ENCODE measurements at places on chromosomes 1 and 21.

DNA sequence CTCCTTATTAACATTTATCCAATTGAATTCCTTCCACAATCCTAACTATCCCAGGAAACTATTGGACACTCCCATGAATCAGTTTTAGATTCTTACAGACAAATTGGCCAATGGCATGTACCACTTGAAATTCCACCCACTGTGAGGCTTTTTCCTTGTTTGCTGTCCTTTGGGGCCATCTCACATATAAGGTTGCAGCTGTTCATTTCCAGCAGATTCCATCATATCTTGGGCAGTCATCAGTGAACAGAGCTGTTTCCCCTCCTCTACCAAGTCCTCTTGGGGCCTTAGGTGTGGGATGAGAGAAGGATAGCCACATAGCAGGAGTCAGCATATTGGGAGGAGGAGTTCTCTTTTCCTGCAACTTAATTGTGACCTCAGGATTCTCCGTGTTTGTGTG lies 109.1 kb downstream of the HHAT start:
- no peak for DNase-seq

- no peak for DNase-seq
Measured at GRCh38 chr1:242002510-242002909, 3.6 kb upstream of the MAP1LC3C start.

DNA sequence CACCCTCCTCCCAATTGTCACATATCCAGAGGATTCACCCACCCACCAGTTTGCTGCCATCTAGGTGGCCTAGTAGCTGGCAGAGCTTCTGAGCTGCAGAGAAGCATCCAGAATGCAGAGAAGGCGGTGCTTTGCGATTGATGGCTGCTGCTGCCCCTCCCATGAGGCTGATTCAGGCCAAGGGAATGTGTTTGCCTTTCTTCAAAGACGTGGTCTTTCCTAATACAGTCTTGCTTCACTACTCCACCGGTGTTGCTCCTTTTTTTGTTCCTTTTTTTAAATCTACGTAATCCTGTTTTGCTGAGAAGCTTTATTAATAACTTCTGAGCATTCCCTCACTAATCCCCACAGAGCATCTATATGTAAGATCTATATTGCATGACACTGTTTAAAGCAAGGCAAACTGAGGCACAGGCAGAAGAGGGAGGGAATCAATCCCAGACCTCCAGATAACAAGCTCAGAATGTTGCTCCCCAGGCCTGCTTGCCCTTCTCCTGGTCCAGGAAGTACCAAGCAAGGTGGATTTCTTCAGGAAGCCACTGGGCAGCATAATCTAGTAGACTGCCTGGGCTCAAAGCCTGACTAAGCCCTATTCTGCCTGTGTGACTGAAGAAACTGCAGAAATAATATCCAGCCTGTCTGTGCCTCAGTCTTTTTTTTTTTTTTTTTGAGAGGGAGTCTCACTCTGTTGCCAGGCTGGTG lies 275.5 kb upstream of the FMN2 start:
- no peak for DNase-seq

- peak; percentile 62 for DNase-seq
Measured at GRCh38 chr1:200971955-200972711, 51.4 kb downstream of the KIF21B start.

GRCh38 chr1:68142461-68142860 lies 89.9 kb downstream of the WLS start:
- DNase-seq = no peak

All from activated naive CD4-positive, alpha-beta T cell treated with anti-CD3 and anti-CD28 coated beads, Interleukin-2, amount 50 U/mL, for 16 hours (primary cell).